ENCODE measurements at places on chromosomes 5 and 9. TPM values are rescaled to one million over a fixed set of nuclear protein-coding genes. Genes with fewer than 3 reads are reported as not detected.

- DNase-seq = no peak
These were observed 45.9 kb upstream of the APC start for GRCh38 chr5:112691758-112692157.

The RELL2 gene
- total RNA-seq = 10.1 TPM

The CARD6 gene
- 6.6 TPM for total RNA-seq

GRCh38 chr5:94228791-94229190 lies 389.6 kb downstream of the KIAA0825 start:
- DNase-seq = no peak

- no peak for DNase-seq
These were observed 30.6 kb upstream of the SPINK4 start for GRCh38 chr9:33209394-33209793.

DNA sequence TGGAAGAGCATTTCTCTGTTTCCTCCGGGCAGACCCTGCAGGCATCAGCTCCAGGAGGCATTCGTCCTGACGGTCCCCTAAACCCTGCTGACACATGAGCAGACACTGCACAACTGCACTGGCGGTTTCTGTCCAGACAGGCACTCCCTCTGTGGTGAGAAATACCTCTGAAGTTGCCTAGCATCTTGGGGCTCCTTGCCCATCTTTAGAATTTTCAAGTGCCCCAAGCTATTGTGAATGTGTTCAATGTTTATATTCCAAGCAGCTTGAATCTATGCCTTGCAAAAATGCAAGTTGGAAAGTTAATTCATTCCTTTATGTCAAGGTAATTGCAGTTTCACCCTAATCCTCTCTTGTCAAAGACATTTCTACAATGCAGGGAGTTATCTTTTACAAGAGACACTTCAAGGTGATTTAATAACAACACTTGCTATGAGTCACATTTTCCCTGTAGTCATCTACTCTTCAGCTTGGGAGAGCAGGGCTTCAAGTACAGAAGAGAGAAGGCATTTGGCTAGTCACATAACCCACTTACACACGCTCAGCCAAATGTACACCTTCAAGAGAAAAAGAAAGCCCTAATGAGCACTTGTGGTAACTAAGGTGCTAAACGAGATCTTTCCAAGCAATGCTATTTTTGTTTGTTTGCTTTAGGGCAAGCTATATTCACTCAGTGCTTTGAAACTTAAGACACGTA lies 302.5 kb downstream of the MLLT3 start:
- peak; percentile 75 for DNase-seq

- DNase-seq = peak; percentile 66
These were observed 11.5 kb upstream of the F2RL1 start for GRCh38 chr5:76807296-76807695.

DNA sequence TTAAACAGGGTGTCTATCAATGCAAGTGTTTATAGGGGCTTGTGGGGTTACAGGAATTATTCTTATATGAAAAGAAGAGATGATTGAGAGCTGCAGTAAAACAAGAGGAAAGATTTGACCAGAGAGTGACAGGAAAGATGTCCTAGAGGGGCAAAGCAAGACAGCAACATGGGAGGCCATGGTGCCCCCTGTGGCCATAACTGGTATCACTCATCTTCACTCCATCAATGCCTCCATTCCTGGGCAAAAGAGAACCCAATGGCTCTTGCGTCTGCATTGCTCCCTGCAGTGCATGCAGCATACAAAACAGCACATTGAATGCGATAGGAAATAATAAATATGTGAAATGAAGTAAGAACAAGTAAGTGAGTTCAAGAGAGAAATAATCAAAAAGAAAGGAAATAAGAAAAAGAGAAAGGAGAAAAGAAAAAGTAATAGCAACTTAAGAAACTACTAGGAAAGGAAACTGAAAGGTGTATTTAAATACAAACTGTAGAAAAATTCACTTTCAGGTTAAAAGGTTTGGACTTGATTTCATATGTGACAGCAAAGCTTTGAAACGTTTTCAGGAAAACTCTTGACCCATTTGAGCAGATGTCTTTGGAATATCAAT lies 206.6 kb downstream of the SEMA5A start:
- DNase-seq = no peak

GRCh38 chr9:95587021-95587964 lies 70.5 kb upstream of the PTCH1 start:
- peak; percentile 85 for DNase-seq

The SLC6A19 gene
- total RNA-seq = not detected

DNA sequence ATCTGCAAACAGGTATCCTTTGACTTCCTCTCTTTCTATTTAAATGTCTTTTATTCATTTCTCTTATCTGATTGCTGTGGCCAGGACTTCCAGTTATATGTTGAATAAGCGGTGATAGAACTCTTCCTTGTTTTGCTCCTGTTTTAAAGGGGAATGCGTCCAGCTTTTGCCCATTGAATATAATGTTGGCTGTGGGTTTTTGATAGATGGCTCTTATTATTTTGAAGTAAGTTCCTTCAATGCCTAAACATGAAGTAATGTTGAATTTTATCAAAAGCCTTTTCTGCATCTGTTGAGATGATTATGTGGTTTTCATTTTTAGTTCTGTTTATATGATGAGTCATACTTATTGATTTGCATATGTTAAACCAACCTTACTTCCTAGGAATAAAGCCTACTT lies 300.5 kb upstream of the CTNND2 start:
- no peak for DNase-seq

DNA sequence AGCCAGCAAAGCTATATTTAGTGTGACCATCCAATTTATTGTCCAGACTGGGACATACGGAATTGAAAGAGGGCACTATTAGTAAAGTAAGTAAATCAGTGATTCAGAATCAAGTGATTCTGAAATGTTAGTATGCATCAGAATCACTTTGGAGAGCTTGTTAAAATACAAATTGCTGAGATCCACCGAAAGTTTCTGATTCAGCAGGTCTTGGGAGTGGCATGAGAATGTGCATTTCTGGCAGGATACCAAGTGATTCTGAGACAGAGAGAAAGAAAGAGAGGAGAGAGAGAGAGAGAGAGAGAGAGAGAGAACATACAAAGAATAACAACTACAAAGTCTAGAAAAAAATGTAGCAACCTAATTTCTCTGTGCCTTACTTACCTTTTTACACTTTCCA lies 65.4 kb upstream of the ASTN2 start:
- DNase-seq = no peak

- no peak for DNase-seq
These were observed 88.3 kb downstream of the PHF2 start for GRCh38 chr9:93664549-93665120.

DNA sequence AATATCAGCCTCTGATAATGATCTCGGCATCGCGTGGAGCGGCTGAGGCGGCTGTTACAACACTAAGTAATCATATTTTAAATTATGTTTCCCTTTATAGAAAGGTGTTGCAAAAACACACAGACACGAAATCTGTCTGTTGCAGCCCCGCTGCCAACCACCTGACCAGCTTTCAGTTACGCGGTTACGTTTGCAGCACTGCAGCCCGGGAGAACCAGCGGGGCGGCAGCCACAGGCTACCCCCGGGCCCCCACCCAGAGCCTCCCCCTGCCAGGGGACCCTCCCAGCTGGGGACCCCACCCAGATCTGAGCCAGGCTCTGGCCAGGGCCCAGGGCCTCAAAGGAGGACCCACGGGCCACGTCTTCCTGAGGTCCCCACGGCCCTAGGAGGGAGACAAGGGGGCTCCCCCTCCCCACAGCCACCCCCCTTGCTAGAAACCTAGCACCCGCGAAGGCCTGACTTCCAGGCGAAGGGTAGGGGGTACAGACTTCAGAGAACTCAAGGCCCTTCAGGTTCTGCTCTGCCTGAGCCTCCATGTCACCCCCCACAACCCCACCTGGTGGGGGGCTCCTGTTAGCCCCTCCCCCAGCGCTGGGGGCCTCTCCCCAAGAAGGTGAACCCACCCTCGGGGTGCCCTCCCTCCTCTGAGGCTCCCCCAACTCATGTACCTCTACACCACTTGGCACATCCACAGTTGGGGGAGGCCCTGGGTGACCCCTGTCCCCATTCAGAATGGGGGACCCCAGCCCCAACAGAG lies 6.0 kb downstream of the NACC2 start:
- no peak for DNase-seq

DNA sequence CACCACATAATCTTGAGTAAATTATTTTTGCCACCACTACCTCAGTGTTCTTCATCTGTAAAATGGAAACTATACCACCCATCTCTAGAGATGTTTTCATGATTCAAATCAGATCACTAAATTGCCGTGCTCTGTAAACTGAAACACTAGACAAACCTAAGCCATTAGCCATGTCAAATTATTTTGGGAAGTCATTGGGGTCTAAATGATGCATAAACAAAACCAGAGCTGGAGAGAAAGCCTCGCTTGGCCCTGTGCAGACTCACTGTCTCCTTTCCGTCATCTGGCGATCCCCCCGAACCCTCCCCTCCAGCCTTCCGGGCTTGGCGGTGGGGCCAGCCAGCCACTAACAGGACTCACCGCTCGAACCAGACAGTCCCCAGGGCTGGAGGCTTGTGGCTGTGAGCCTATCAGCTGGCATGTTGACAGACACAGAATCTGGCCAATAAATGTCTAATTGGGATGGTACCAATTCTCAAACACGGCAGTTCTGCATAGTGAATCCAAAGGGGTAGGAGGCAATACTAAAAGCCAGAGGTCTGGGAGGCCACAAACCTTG lies 256.5 kb downstream of the SEC61B start:
- no peak for DNase-seq

The PPP3R2 gene
- not detected for total RNA-seq

DNA sequence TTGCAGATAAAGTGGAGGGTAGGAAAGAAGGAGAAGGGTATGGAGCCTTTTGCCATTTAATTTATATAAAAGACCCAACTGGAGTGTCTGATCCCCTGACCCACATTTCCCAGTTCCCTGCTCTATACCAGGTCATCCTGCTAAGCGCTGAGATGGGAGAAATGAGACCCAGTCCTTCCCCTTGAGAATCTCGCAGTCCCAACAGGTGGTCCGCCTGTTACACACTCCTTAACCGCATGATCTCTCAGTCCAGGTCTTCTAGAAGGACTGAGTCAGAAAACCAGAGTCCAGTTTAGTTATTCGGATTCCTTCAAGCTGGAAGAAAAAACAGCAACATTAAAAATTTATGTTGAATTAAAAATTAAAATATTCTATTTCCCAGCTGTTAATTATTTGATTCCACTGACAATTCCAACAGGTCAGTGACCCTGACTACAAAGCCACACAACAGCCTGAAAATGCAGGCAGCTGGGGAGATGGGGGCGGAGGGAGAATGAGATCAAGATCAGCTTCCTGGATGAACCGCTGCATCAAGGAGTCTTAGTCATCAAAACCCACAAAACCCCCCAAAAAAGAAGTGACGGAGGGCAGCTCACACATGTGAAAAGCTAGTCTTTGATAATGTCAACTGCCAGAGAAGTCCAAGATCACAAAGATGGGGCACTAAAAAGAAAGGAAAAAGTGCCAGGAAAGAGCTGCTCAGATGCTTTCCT lies 44.0 kb downstream of the GGTA1 start:
- no peak for DNase-seq

DNA sequence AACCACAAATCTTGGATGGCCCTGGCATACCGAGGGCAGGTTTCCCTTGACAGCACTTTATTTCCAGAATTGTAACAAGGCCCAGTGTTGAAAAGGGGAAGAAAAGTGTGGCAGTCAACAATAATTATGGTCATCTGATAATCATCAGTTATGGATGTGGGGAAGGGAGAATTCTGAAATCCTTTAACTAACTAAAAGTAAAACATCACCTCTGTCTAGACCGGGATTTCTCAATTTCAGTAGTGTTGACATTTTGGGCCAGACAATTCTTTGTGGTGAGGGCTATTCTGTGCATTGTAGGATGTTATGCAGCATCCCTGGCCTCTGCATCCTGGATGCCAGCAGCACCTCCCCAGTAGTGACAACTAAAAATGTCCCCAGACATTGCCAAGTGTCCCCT lies 140.4 kb downstream of the PSAT1 start:
- DNase-seq = no peak

The SURF2 gene
- 19.6 TPM for total RNA-seq

The DHX29 gene
- total RNA-seq = 38.7 TPM

The SHOC1 gene
- not detected for total RNA-seq

DNA sequence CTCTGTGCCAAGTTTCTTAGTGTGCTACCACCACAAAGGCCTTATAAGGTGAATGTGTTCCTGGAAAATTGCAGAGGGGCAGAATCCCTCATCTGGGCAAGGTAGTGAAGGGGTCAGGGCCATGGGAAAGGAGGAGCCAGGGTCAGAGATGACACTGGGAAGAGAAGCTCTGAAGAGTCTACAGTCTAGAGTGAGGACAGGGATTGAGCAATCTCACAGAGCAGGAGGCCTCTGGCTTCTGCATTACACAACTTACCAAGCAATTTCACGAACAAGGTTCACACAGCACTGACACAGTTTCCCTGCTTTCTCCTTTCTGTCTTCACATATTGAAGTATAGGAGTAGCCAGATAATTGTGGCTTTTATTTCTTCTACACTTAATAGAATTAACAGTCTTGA lies 24.5 kb upstream of the IDNK start:
- DNase-seq = no peak

The CCL28 gene
- 0.18 TPM for total RNA-seq

- DNase-seq = no peak
These were observed 1.8 kb upstream of the ACTL7B start for GRCh38 chr9:108857572-108857971.

GRCh38 chr9:127877566-127877998 lies at the start of gene AK1:
AK1 (minus strand) TSS chr9:127877675; CDS start chr9:127874617, 3,058 bp downstream.
- DNase-seq = peak; percentile 26

- peak; percentile 2 for DNase-seq
These were observed 76.8 kb downstream of the ZDHHC21 start for GRCh38 chr9:14616188-14616982.

GRCh38 chr5:33074548-33074947 lies 363.4 kb downstream of the NPR3 start:
- peak; percentile 39 for DNase-seq

- no peak for DNase-seq
These were observed 203.8 kb downstream of the AUH start for GRCh38 chr9:91157883-91158282.

DNA sequence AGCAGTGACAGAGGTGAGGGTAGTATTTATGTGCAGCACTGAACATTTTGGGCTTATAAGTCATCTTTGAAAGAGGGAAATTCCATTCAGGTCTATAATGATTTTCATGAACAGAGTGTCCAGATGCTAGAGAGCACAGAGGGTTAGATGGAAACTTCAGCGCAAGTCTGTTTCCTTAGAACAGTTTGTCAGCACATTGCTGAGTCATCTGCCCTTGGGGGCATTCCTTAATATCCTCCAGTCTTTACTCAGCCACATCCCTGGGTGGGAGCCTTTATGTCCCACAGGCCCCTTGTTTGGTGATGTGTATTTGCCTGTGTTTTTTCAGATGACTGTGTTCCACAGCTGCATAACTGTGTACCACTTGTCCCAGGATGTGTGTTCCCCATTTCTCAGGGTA lies 138.5 kb upstream of the S1PR3 start:
- peak; percentile 78 for DNase-seq

Measured in SJSA1 (cell line).